M059J (cell line): ENCODE measurements at places on chromosomes 4 and X. TPM values are rescaled to one million over a fixed set of nuclear protein-coding genes. Genes with fewer than 3 reads are reported as not detected.

DNA sequence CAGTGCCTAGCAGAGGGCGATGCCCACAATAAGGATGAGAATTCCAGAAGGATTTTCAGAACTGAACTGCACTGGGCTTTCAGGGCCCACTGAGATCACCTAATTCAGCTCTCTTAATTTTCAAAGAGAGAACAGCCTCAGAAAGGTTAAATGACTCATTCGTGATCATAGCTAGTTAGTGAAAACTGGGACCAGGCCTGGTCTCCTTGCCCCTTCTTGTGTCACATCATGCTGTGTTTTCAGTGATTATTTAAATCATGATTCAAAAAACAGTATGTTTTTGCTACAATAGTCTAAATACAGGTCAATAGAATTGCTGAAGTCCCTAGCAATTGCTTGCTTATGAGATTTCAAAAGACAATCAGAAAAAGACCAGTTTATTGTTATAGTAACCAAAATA is 136.4 kb upstream of the PLAC1 start:
- DNase-seq = peak; percentile 51

- no peak for DNase-seq
Observed at GRCh38 chr4:36709991-36710390, 428.6 kb downstream of the DTHD1 start.

TET2 gene
- total RNA-seq = 6.9 and 8.9 TPM in 2 replicates

DNAAF6 gene
- 0.10 TPM in 1 of 2 replicates, not detected in the other for total RNA-seq

PAGE5 gene
- total RNA-seq = 0.49 TPM in 1 of 2 replicates, not detected in the other

ADGRG4 gene
- 0.02 TPM in 1 of 2 replicates, not detected in the other for total RNA-seq

DNA sequence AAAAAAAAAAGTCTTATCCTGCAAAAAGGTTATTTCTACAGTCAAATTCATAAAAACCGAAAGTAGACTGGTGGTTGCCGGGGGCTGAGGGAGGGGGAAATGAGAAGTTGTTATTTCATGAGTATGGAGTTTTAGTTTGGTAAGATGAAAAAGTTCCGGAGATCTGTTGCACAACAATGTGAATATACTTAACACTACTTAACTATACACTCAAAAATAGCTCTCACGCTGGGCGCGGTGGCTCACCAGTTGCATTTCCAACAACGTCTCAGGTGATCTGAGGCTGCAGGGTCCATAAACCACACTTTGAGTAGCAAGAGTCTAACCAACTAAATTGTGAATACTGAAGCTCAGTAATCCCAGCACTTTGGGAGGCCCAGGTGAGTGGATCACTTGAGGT is 52.4 kb downstream of the ANOS1 start:
- no peak for DNase-seq

UGT2A1 gene
- total RNA-seq = not detected in 2 replicates

GCNA gene
- total RNA-seq = 0.20 and 1.0 TPM in 2 replicates

GRCh38 chr4:72375073-72375736 is 193.8 kb downstream of the ADAMTS3 start:
- DNase-seq = peak; percentile 64

DNA sequence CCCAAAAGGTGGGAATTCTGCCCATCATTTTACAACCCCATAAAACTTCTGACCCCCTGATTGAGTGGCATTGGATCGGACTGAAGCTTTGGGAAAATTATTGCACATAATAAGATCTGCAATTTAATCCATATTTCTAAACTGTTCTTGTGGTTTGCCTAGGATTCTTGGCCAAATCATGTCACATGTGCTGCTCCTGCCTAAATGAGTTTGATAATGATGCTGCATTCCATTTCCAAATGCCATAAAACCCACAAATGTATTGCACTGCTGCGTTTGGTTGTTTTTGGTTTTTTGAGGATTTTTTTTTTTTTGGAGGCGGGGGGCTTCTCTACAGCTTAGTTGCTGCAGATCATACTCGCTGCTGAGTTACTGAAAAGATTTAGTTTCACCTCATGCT is 153.6 kb downstream of the QDPR start:
- no peak for DNase-seq

GRCh38 chr4:168070903-168071302 is 21.4 kb upstream of the ANXA10 start:
- no peak for DNase-seq

FGF16 gene
- total RNA-seq = not detected in 2 replicates

TXK gene
- total RNA-seq = 0.15 and 0.69 TPM in 2 replicates

CLGN gene
- 3.8 and 7.4 TPM in 2 replicates for total RNA-seq

XAGE2 gene
- total RNA-seq = 0.62 TPM in 1 of 2 replicates, not detected in the other

DNA sequence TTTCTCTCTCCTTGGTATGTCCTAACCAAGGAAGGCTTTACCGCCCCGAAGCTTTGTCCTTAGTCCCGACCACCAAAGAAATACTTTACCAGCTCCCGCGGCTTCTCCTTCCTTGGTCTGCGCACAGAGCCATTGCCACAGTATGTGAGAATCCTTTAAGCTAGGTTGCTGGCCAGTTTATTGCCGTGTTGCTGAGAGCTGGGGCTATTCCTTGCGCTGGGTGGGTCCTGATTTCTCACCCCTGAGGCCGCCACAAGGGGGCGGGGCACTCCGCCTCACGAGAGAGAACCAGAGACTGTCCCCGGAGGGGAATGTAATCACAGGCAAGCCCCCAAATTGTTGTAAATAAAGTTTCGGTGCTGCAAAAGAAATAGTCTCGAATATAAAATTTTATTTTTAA is 331.0 kb upstream of the PCDH10 start:
- no peak for DNase-seq

- DNase-seq = no peak
Observed at GRCh38 chr4:73109493-73109892, 40.0 kb upstream of the COX18 start.

DNA sequence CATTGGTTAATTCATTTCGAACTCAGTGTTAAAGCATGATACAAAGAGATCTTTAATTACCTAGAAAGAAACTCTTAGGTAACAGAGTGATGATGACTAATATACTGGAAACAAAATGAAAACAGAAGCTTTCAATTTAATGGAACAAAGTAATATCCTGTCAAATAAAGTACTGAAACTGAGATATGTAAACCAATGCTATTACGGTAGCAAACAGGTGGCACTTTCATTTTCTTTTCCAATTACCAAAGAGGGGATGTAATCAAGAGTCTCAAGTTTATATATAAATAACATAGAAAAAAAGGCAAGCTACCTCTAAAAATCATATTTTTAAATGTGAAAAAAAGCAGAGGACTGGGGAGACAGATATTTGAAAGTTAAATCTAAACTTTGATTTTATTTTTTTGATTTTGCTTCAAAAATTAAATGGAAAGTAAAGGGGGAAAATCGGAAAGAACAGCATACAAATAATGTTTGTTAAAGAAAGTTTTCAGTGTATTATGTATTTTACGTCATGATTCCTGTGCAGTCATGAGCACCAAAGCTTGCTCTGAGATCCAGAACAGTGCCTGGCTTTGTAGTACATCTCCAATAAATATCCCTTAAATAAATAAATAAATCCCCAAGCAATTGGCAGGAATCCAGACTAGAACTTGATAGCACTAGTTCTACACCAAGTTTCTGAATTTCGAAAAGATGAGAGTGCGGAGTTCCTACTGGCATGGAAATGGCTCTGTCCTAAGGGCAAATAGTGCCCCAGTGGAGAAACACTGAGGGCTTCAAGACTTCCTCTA is 25.0 kb upstream of the RAPGEF2 start:
- DNase-seq = peak; percentile 36

GRCh38 chrX:56812515-56813105 is 83.6 kb downstream of the NBDY start:
- DNase-seq = peak; percentile 18

DNA sequence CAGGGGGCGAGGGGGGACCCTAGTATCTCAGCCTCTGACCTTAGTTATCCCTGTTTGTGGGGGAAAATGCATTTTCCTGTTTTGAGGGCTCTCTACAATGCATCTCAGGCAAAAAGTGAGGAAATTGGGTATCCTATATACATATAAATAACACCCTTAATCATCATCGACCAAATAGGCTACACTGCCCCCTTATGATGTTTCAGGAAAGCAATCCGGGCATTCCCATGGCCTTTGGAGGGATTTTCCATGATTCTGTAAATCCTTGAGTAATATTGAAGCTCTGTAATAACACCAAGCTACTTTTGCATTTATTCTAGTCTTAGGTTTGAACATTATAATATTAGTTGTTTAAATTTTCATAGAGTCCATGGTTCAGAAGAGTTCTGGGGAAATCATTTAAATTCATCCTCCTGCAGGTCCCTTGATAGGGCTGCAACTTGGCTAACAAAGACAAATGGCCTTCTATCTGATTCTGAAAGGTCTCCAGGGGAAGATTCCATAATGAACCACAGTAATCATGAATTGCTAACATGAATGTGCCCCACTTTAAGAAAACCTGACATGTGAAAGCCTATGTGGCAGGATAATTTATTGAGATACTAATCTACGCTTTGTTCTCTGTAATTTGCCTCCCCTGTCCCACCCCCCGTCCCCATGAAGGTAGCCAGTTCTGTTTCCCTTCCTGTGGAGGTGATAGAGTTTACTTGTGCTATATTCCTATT is 91.5 kb upstream of the SCOC start:
- DNase-seq = no peak

PABPC1L2A gene
- total RNA-seq = not detected in 2 replicates

- DNase-seq = peak; percentile 77
Observed at GRCh38 chr4:76703123-76703490, 194.8 kb downstream of the SOWAHB start.

DNA sequence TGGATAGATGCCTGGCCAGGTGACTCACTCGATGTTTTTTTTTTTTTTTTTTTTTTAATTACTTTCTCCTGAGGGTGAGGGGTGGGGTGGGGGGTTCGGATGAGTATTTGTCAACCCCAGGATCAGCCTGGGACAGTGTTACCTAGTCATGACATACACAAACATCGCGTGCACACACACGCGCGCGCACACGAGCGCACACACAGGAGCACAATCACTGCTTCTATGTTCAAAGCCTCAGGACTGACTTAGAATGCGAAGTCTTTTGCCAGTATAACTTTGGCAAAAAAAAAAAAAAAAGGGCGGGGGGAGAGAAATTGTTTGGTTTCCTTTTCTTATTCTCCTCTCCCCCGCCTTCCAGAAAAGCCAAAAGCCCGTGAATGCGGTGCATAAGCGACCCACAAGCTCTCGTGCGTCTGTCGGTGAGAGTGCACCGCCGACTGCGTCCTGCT is 115.0 kb upstream of the TEX13C start:
- DNase-seq = no peak

- no peak for DNase-seq
Observed at GRCh38 chr4:38581426-38582106, 82.4 kb upstream of the KLF3 start.

CT45A2 gene
- not detected in 2 replicates for total RNA-seq

PAK3 gene
- 0.12 and 0.59 TPM in 2 replicates for total RNA-seq

- no peak for DNase-seq
Observed at GRCh38 chr4:95835672-95836071, 4.2 kb upstream of the PDHA2 start.

DUSP9 gene
- 0.27 and 1.1 TPM in 2 replicates for total RNA-seq

UGT8 gene
- 0.10 and 0.39 TPM in 2 replicates for total RNA-seq

TEX11 gene
- not detected in 2 replicates for total RNA-seq

- DNase-seq = no peak
Observed at GRCh38 chr4:53593765-53594164, 2.5 kb upstream of the LNX1 start.

SNX12 gene
- 93.5 and 100 TPM in 2 replicates for total RNA-seq

SYN1 gene
- 0.07 and 1.4 TPM in 2 replicates for total RNA-seq

GRCh38 chr4:123278755-123279154 is 117.8 kb upstream of the SPRY1 start:
- DNase-seq = no peak

GRCh38 chr4:177487977-177488376 is 45.7 kb upstream of the AGA start:
- DNase-seq = peak; percentile 27

MAGEC1 gene
- total RNA-seq = 0.79 and 2.0 TPM in 2 replicates

- no peak for DNase-seq
Observed at GRCh38 chrX:132482632-132483031, 6.2 kb downstream of the MBNL3 start.
